ENCODE measurements at places on chromosomes 5 and 9. TPM values are rescaled to one million over a fixed set of nuclear protein-coding genes. Genes with fewer than 3 reads are reported as not detected.

GRCh38 chr5:142824391-142824790 lies 54.2 kb downstream of the ARHGAP26 start:
- no peaks in the 10 kb centered on the region for H3K27me3 ChIP-seq
- peaks cover 25% of the 10 kb centered on the region for H3K4me1 ChIP-seq

GRCh38 chr9:27679338-27679737 lies 106.1 kb upstream of the C9orf72 start:
- no peak overlapping the region for H3K27ac ChIP-seq
- no peaks in the 10 kb centered on the region for H3K36me3 ChIP-seq
- DNase-seq, result no peak
- no peaks in the 10 kb centered on the region for H3K27me3 ChIP-seq

Gene TMEM252
- not detected for polyA plus RNA-seq

DNA sequence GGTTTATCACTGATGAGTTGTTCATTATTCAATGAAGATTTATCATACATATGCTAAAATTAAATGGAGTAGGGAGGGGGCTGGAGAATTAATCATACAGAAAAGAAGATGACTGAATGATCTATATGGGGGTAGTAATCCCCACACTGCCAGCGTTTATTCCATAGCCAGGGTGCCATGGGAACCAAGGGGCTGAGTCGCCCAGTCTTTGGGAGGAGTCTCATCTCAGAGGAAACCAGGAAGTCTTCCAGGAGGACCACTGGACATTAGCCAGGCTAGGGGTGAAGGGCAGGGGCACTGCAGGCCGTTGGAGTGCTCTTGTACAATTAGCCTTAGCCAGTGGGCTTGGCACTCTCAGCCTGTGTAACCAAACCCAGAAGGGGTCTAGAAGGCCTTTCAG lies 226.5 kb downstream of the ARL15 start:
- H3K4me3 ChIP-seq, result no peak overlapping the region
- H3K4me1 ChIP-seq, result no peaks in the 10 kb centered on the region
- no peaks in the 10 kb centered on the region for H3K27me3 ChIP-seq
- H3K27ac ChIP-seq, result no peak overlapping the region
- no peak for DNase-seq
